CD4-positive, CD25-positive, alpha-beta regulatory T cell (primary cell): ENCODE measurements at places on chromosomes 4 and X. TPM values are rescaled to one million over a fixed set of nuclear protein-coding genes. Genes with fewer than 3 reads are reported as not detected.

- no peak overlapping the region for H3K27ac ChIP-seq
- H3K4me3 ChIP-seq = no peak overlapping the region
- H3K36me3 ChIP-seq = no peaks in the 10 kb centered on the region
- H3K4me1 ChIP-seq = no peaks in the 10 kb centered on the region
- DNase-seq = no peak
Observed at GRCh38 chr4:140695483-140695882, 60.7 kb downstream of the TBC1D9 start.

- peaks cover 12% of the 10 kb centered on the region for H3K4me1 ChIP-seq
- no peak overlapping the region for H3K27ac ChIP-seq
- no peak overlapping the region for H3K4me3 ChIP-seq
- H3K27me3 ChIP-seq = no peaks in the 10 kb centered on the region
- no peak for DNase-seq
- H3K36me3 ChIP-seq = no peaks in the 10 kb centered on the region
Observed at GRCh38 chrX:72120837-72121236, 10.9 kb downstream of the RTL5 start.

DNA sequence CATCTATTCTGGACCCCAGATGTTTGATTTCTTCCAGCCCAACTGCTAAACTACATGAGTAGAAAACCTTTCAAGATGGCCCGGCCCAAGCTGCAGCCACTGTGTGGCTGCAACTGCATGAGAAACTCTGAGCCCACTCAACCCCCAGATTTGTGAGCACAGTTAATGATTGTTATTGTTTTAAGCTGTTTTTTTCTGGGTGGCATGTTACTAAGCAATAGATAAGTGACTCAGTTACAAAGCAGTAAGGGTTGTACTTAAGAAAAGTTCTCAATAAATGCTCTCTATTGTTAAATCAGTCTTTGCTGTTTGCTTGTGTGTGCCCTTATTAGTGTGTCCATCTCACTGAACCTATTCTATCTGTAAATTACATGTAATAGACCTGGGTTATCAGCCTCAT, 51.8 kb downstream of the GC start:
- H3K27me3 ChIP-seq = no peaks in the 10 kb centered on the region
- no peak overlapping the region for H3K27ac ChIP-seq
- no peak for DNase-seq
- no peaks in the 10 kb centered on the region for H3K4me1 ChIP-seq
- no peaks in the 10 kb centered on the region for H3K36me3 ChIP-seq

Gene CFAP97
- 28.3 TPM for total RNA-seq

Gene PNMA3
- 9.9 TPM for total RNA-seq

Gene NUDT10
- total RNA-seq = not detected

- H3K4me3 ChIP-seq = no peak overlapping the region
- no peak for DNase-seq
- peaks cover 3% of the 10 kb centered on the region for H3K27me3 ChIP-seq
- no peak overlapping the region for H3K27ac ChIP-seq
- no peaks in the 10 kb centered on the region for H3K4me1 ChIP-seq
- no peaks in the 10 kb centered on the region for H3K36me3 ChIP-seq
Observed at GRCh38 chr4:168619266-168619631, 122.4 kb downstream of the PALLD start.
